ENCODE measurements at places on chromosomes 4 and X.

DNA sequence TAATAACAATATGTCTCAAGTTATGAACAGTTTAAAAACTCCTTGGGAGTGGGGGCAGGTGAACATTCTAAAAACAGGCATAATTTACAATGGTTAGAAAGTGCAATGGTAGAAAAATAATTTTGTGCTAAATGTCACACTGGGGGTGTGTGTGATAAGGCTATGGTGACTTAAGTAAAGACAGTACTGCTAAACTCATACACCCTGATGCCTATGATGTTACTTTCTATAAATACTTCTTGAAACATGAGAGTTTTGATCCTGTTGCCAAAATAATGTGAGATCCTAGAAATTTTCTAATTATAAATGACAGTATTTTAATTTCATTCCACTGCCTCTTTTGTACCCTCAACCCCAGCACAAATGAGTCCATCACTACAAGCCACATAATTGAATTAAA, 144.2 kb downstream of the POLA1 start:
- no peak for DNase-seq

GRCh38 chrX:54043541-54044125, 640 bp downstream of the PHF8 start:
- peak; percentile 36 for DNase-seq

- DNase-seq, result no peak
Measured at GRCh38 chr4:86274642-86275041, 85.2 kb downstream of the MAPK10 start.

- no peak for DNase-seq
Measured at GRCh38 chrX:97860226-97860625, 976.5 kb downstream of the RPA4 start.

DNA sequence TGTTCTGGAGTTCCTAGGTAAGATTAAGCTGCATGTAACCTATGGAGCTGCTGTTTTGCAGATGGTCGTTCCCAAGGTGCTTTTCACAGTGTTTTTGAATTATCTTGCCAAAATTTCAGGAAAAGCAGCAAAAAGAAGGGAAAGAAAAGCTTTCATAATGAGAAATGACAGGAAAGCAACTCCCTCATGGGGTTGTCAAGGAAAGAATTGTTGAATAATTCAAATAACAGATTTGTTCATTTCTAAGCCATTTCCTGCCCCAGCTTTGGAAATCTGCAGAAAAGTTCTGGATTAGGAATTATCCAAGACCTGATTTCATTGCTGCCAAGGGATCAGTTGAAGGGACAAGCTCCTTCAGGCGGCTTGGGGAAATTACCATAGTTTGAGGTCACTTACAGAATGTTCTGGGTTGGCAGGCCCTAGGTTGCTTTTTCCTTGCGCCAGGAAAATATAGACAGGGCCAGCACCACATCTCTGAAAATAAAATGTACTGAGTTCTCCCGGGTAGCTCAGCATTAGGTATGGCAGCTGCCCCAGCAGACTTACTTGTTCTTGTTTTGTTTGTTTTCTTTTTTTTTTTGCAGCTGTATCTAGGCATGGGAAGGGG, 354.7 kb downstream of the STIM2 start:
- no peak for DNase-seq

DNA sequence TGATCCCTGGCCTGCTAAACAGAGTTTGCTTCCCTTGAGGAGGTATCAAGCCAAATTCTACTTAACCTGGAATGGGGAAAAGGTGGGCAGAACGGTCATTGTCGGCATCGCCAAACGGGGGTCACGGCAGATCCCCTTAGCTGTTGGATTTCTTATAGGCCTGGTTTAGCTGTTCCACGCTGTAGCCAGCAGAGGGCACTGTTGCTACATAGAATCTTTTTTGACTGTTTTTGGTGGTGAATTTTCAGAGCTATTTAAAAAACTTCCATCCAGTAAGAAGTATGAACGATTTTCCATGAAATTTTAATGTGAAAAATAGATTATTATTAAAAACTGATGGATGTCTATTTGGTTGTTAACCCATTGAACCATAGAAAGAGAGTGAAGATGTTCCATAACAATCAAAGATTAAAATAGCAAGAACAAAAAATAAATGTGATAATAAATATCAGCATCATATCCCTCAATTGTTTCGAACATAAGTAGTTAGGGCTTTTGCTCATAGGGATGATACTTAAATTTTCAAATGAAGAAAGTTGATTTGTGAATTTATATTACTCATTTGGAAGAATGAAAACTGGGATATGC, 56.6 kb downstream of the LINC00632 start:
- DNase-seq, result peak; percentile 36

DNA sequence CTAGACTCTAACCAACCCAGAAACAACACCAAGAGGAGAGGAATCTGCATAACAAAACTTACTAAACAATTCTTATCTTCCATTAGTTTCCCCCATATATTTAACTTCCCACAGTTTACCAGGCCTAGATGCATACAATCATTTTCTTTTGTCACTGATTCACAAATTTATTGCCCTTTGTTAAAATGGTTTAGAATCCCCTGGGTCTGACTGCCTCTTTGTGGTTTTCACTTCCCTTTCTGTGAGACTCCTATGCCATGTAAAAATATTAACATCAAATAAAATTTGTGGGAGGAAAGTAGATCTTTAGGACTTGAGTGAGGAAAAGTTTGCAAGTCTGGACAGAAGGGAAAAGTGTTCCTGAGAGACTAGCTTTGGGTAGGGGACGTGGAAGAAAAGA, 393.8 kb upstream of the CNKSR2 start:
- no peak for DNase-seq

- DNase-seq, result no peak
Measured at GRCh38 chrX:1407035-1407434, 15.1 kb upstream of the SLC25A6 start.

DNA sequence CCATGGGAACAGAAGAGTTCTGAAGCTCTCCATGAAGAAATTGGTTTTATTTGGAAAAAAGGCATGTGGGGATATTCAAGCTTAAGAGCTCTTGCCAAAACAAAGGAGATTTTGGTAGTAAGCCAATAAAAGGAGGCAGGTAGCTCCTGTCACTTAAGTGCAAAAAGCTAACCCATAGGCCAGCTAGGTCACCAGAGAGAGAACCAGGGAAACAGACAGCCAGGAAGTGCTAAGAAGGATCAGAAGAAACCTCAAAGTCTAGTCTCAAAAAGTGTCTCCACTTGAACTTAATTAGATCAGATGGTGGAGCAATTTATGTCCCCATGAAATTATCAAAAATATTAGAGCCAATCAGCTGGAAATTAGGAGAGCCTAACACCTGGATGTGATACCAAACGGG, 49.2 kb downstream of the CD40LG start:
- no peak for DNase-seq

DNA sequence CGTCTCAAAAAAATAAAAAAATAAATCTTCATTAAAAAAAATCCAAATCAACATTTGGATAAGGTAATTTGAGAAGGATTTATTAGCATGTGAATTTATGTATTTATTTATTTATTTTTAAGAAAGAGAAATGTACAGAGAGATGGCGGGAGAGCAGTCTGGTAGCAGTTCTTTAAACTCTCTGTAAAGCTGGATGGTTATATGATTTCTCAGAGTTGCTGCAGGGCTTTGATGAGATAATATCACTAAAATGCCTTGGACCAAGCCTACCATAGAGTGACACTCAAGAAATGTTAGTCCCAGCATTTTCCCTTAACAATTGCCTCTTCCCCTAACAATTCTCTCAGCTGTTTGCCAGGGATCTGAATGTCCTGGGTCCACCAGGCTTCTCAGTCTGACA, 103.4 kb upstream of the LNX1 start:
- DNase-seq, result no peak

Data from CD4-positive, alpha-beta T cell treated with Interleukin-1 beta for 1 hour (primary cell).